PC-9 (cell line): ENCODE measurements at places on chromosomes 6 and 20. TPM values are rescaled to one million over a fixed set of nuclear protein-coding genes. Genes with fewer than 3 reads are reported as not detected.

Gene STMND1
- 0.26 TPM in 1 of 2 replicates, not detected in the other for total RNA-seq

Gene TRIM15
- not detected in 2 replicates for total RNA-seq

Gene TTPAL
- 28.5 and 31.3 TPM in 2 replicates for total RNA-seq

Gene BLOC1S5
- total RNA-seq = 12.5 and 16.1 TPM in 2 replicates

Gene XKR7
- total RNA-seq = not detected in 2 replicates

Gene C2
- total RNA-seq = 0.96 and 2.4 TPM in 2 replicates

Gene CPXM1
- total RNA-seq = not detected in 2 replicates

DNA sequence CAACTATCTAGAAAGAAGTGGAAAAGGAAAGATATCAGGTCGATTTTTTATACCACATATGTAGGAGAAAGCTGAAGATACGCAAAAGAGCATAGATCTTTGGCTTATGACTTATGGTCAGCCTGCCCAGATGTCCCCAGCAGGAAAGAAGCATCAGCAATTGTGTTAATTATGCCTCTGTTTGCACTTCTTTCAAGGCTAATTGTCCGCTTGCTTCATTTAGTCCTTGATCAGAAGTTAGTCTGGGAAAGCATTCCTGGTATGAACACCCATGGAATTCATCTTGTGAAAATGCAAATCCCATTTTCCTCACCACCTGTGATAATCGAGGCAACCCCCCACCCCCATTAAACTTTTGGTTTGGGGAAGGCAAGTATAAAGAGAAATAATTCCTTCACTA, 62.8 kb downstream of the ATP9A start:
- no peak for DNase-seq

GRCh38 chr20:14838663-14839628, 501.5 kb upstream of the FLRT3 start:
- no peak for DNase-seq

DNA sequence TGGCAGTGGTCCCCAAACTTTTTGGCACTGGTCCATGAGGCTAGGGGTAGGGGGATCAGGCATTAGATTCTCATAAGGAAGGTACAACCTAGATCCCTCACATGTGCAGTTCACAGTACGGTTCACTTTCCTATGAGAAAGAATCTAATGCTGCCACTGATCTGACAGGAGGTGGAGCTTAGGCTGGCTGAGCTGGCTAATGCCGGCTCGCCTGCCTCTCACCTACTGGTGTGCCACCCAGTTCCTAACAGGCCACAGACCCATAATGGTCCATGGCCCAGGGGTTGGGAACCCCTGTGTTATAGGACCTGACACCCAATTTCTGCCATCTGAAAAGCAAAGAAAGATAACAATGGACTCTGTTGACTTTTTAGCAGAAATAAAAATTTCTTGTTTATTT, 199.6 kb downstream of the GMPR start:
- DNase-seq = no peak

DNA sequence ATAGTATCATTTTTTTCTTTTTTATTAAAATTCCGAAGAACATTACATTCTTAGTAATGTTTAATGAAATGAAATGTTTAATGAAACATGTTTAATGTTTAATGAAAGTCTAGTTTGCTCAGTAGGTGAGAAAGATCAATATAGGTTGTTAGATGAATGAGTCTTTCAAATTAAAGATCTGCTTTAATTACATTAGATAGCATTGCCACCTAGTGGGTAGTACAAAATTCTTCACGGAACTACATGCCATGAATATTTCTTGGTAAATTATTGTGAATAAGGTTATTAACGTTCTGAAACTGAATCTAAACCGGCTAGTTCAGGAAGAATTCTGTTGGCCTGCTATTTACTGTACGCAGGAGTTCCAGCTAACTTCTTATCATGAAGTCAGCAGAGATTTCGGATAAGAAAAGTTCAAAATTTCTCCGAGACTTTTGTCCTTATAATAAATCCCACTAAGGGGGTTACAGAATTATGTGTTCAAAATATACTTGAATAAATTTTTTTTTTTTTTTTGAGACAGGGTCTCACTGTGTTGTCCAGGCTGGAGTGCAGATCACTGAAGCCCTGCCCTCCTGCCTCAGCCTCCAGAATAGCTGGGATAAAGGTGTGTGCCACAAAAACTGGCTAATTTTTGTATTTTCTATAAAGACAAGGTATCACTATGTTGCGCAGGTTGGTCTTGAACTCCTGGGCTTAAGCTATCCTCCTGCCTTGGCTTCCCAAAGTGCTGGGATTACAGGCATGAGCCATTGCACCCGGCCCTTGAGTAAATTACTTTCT, 7.9 kb upstream of the GMNN start:
- peak; percentile 52 for DNase-seq
